Activated CD4-positive, alpha-beta memory T cell treated with anti-CD3 and anti-CD28 coated beads, Interleukin-2, amount 10 ng/mL, durations not matched to agents 7 days and 5 days (primary cell): ENCODE measurements at places on chromosomes 12 and 14.

GRCh38 chr14:74859757-74860552 lies 16.0 kb downstream of the PROX2 start:
- DNase-seq, result no peak

DNA sequence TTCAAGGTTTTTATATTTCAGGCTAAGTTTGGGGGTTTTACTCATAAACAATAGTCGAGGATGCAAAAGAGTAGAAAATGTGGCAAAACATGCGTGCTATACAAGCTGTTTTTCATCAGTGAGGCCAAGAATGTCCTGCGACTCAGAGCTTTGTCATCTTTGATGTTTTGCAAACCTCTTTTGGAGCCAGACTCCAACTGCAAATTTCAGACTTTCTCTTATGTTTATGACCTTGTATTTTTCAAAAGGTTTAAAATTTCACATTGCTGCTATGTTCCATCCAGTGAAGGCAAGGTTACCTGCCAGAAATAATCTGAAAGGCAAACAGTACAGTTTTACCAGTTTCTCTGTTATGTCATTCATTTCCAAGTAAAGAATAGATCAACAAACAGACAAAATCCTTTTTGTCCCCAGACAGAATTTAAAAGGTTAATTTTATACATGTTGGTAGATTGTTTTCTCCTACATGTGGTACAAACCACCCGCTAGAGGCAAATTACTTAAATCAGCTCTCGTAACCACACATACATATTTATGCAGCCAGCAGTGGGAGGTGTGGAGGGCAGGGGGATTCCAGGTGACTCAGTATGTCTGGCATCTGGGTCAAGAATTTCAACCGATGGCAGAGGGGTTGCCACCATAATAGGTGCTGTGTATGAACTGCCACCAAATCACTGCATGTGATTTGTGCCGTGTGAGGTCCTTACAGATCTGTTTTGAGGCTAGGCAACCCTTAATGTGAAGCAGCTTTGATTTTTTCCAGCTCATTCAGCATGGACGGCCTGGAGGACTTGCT lies 119.8 kb upstream of the CPM start:
- DNase-seq, result peak; percentile 27

- no peak for DNase-seq
Measured at GRCh38 chr12:77481687-77482086, 349.0 kb upstream of the NAV3 start.

- DNase-seq, result no peak
Measured at GRCh38 chr14:68552602-68553001, 240.3 kb downstream of the ZFP36L1 start.

- no peak for DNase-seq
Measured at GRCh38 chr14:37194698-37195097, 3.0 kb upstream of the MIPOL1 start.

DNA sequence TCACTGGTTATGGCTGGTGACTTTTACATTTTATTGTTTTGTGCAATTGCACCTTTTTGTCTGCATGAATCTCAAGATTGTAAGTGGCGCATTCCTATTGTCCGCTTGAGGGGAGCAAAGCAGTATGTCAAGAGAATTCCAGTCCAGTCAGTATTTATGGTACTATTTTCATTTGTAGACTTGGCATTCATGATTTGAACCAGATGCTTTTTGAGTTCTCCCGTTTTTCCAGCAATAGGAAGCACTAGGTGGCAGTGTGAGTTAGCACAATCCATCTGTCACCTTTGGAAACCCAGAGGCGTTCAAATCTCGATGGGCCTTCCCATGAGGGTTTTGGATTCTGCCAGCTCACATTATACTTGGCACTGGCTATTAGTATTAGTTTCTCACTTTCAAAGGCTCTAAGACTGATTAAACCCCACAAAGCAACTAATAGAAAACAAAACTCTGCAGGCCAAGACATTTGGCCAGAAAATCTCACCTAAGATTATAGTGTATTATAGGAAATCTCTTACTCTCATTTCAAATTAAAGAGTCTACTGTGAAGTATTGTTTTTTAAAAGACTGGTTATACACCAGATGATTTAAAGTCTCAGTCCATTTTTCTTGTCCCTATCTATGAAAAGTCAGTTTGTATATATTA lies 2.2 kb downstream of the DACT1 start:
- DNase-seq, result no peak

GRCh38 chr12:72560003-72560769 lies 288.0 kb downstream of the TRHDE start:
- DNase-seq, result no peak

DNA sequence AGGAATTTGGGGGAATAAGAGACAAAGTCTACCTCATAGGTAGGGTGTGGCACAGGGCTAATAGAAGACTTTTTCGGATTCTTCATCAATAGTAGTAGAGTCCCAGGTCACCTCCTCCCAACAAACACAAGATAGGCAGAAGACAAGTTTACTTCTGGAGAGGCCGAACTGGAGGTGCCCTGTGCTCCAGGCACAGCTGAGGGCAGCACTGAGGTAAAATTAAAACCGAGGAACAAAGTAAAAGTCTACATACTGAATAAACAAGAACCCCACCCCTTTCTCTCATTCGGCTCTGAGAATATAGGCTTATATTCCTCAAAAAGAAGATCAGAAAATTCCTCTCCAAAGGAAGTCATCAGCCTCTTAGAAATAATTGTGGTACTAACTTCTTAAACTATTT lies 161.5 kb downstream of the SEC23A start:
- DNase-seq, result no peak

GRCh38 chr12:53224061-53224896 lies 7.7 kb downstream of the RARG start:
- DNase-seq, result no peak

DNA sequence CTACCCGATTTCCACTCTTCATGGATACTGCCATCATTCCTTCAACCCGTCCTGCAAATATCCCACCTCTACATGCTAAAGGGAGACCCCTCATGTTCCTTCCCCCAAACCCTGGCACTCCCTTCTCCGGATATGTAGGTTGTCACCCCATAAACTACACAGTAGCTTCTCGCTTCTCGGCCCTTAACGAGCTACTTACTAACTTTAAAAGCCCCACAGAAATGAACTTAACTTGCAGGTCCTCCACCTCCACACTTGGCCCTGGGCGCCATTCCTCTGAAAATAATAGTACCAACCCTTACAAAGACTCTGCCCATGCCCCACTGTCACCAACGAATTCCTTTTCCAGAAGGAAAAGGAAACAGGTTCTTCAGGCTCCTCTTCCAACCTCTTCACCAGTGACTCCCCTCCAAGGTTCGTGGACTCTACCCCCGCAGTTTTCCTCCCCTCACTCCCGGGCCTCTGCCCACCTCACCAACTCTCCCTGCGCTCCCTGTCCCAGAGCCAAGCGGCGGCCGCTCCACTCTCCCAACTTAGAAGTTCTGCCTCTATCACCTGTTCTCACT lies 1.2 kb downstream of the SPPL3 start:
- DNase-seq, result no peak

DNA sequence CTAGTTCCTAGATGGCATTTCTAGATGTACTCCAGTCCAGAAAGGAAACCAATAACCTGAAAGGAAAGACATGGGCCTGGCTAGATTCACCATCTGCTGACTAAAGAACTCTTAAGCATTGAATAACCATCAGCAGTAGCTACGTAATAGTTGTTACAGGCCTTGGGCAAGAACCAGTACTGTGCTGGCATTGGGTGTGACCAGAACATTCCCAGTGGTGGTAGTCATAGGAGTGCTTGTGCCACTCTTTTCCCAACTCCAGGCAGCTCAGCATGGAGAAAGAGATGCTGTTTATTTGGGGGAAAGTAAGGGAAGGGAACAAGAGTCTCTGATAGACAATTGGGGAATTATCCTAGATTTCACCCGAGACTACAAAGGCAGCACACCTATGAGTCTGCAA lies 333.3 kb downstream of the SLC16A7 start:
- no peak for DNase-seq

- DNase-seq, result no peak
Measured at GRCh38 chr12:67315661-67316060, 46.5 kb downstream of the CAND1 start.

DNA sequence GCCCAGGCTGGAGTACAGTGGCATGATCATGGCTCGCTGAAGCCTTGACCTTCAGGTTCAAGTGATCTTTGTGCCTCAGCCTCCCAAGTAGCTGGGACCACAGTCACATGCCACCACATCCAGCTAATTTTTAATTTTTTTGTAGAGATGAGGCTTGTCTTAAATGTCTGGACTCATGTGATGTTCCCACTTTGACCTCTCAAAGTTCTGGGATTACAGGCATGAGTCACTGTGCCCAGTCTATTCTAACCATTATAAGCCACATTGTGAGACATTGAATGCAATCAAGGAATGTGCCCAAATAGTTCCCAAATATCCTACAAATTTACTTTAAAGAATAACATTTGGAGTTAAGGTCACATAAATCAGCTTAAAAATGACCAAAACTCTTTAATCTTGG lies 130.7 kb upstream of the ARID2 start:
- DNase-seq, result no peak

DNA sequence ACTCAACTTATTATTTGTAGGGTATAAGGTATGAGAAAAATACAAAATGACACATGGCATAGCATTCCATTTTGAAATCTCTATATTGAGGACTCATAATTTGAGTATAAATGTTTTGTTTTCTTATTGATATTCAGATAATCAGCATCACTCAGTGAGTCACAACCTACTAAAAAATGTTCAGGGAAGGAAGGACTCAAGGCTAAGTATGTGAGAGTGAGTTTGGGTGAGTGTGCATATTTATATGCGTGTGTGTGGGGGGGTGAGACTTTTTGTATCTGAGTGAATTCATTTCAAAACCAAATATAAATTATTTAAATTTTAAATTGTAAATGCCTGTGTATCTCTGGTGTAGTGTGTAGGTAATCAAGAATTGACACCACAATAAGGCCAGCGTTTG lies 87.8 kb upstream of the PRKD1 start:
- DNase-seq, result no peak

DNA sequence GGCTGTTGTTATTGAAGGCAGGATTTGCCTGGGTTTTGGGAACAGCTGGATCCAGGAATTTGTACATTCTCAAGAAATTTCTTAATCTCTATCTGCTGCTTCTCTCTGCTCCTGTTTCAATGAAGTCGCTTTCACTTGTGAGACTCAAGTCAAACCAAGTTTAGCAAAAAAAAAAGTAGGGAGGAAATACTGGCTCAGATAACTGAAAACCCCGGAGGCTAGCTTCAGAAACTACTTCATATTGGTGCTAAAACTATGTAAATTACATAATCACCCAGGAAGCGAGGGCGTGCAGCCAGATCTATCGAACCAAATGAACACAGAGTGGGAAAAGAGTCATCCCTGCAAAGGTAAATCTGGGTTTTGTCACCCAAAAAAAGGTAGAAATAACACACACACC lies 68.3 kb upstream of the FICD start:
- no peak for DNase-seq

DNA sequence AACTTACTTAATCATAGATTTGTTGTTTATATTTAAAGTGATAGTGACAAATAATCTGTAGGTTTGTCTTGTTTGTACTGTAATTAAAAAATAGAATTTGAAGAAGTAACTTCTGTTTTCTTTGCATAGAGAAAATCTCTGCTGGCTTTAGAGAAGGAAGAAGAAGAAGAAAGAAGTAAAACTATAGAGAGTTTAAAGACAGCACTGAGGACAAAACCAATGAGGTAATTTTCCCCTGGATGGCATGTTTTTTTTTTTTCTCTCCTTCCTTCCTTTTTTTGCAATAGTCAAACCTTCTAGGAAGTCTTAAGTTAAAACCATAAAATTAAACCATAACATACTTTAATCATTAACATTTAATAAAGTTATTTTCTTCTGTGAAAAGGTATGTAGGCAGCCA lies 131.9 kb downstream of the DAAM1 start:
- DNase-seq, result no peak

DNA sequence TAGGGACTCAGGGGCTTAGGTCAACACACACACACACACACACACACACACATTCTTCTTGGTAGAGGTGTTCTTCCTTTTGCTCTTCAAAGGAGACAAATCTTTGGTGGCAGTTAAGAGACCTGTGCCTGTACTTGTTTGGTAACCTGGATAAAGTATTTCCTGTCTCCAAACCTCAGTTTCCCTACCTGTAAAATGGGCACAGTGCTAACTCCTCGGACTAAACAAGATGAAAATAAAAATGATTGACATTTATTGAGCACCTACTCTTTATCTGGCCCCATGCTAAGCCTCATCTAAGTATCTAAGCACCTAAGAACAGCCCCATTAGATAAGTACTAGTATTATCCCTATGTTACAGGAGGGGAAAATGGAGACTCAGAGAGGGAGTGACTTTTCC lies 220.8 kb upstream of the MYL2 start:
- DNase-seq, result no peak

GRCh38 chr12:57242329-57242690 lies 8.7 kb downstream of the STAC3 start:
- no peak for DNase-seq

DNA sequence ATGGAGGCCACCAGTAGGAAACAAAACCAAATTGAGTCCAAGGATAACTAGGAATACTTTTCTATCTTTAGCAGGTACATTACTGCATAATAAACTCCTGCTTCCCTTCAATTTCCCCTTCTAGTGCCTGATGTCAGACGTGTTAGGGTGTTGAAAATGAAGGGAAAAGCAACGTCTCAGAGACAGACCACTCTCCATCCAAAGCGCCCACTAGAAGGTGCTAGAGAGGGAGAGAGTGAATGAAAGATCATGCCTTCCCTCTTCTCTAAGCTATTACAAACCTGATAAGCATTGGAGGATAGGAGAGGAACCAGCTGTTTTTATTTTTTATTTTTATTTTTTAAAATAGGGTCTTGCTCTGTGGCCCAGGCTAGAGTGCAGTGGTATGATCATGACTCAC lies 64.1 kb downstream of the ZNF641 start:
- no peak for DNase-seq

DNA sequence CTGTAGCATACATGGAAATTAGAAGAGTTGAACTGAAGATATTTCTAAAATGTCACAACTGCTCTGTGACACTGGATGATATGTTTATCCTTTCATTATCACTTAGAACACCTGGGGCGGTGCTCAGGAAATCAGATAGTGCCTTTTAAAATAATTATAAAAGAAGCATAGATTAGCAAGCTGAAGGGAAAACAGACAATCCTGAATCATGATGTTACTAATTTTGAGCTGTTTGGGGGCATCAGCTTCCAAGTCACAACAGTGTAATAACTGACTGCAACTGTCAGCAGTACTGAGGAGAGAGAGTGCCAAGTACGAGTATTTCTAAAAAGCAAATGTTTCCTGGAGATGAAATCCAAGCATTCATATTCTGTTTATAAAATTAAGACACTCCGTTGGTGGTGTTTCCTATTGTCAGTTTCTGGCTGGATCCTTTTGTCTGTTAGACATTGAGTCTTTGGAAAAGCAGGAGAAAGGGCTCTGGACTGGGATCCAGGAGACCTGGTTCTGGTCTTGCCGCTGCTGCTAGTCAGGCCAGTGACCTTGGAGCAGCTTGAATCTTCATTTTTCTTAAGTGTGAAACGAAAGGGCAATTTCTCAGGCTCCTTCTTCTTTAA lies 380.1 kb downstream of the EGLN3 start:
- DNase-seq, result no peak
